Activated CD4-positive, CD25-positive, alpha-beta regulatory T cell treated with anti-CD3 and anti-CD28 coated beads, Interleukin-2, amount 50 U/mL, for 72 hours (primary cell): ENCODE measurements at places on chromosomes 2 and 18.

- DNase-seq = no peak
These were observed 89.5 kb downstream of the SMAD7 start for GRCh38 chr18:48861181-48861708.

DNA sequence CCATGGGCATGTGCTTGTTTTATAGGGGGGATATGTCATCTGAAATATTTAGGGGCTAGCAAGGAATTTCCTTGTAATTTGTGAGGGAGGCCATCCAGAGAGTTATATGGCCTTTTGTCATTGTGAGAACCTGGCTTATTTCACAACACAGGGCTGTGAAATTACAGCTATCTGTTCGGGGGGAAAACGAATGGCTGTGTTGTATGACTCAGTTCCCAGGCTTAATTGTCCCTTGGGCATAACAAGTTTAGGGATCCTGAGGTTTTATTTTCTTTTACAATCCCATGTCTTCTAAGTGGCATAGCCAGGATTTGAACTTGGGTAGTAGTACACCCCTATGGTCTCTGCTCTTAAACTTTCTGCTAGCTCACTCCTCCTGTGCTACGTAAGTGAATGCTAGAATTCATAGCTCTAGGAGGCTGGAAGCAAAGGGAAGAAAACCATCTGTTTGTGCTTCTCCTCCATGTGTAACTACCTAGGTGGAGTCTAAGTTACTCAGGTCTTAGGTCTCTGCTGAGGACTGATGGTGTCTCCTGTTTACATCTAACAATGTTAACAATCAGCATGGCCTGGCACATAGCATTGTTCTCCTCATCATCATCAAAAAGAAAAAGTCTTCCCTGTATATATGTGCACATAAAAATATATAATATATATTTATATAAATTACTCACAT is 53.8 kb downstream of the SKA1 start:
- no peak for DNase-seq

DNA sequence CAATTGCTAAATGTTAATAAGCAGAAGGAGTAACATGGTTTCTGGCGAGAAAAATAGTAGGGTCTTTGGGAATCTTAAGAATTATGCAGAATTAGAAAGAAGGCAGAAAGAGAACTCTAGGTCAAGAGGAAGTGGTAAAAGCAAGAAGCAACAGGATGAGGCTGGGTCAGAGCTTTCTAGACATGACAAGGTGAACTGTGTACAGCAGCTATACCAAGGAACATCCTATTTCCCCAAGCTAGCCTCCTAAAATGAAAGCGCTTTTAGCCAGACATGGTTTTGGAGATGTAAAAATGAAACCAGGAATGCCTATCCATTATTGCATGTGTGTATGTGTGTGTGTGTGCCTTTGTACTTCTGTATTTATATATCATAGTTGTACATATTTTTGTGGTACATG is 42.3 kb upstream of the STAT1 start:
- DNase-seq = no peak

GRCh38 chr2:150335596-150335995 is 151.9 kb downstream of the RND3 start:
- DNase-seq = no peak

- DNase-seq = no peak
These were observed 21.0 kb upstream of the SANBR start for GRCh38 chr2:61044636-61045035.

- DNase-seq = no peak
These were observed 917.7 kb upstream of the CELF4 start for GRCh38 chr18:38483326-38483725.

- DNase-seq = no peak
These were observed 293.2 kb downstream of the TNS1 start for GRCh38 chr2:217709478-217710210.

GRCh38 chr2:235366807-235367206 is 127.0 kb upstream of the AGAP1 start:
- DNase-seq = no peak

- no peak for DNase-seq
These were observed 265.3 kb upstream of the NXPH2 start for GRCh38 chr2:139045524-139045923.

GRCh38 chr2:26809211-26809610 is 23.4 kb downstream of the CENPA start:
- DNase-seq = no peak

GRCh38 chr18:53764086-53764485 is 460.4 kb downstream of the MBD2 start:
- no peak for DNase-seq

DNA sequence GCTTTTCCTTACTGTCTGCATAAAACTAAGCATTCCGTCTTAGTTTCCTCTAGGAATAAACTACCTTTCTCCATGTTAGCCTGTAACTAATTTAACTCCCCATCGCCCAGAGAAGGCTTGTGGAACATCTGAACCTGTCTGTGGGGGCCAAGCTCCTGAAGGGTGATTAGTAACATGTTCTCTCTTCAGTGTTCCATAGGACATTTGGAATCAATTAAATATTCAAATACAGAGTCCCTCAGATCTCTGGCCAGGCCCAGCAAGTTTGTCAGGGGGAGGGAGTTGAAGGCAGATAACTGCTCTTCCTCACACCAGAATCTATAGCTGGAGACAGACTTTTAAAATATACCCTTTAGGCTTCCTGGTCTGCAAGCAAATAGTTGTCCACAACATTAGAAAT is 8.8 kb downstream of the RDH14 start:
- DNase-seq = no peak

- no peak for DNase-seq
These were observed 35.2 kb downstream of the ZNF516 start for GRCh38 chr18:76459687-76460350.

GRCh38 chr2:197128126-197128525 is 182.5 kb downstream of the ANKRD44 start:
- DNase-seq = no peak

- DNase-seq = no peak
These were observed 823 bp upstream of the GORASP2 start for GRCh38 chr2:170928036-170928823.
